ENCODE measurements at places on chromosomes 7 and 10.

DNA sequence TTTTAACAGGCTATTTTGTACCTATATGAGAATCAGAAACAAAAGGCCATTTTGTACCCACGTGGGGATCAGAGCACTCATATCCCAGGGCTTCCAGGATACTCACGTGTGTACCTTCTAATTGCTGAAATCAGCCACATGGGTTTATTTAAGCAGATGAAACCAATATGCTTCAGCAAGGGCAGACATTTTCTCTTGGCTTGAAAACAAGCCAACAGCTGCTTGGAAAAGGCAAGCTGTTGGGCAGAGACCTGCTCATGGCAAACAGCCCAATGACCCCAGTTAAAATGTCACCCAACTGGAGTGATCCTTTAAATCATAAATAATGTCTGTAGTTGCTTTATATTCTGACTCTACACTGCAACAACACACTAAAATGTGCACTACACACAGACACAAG is 26.5 kb upstream of the TOMM7 start:
- H3K36me3 ChIP-seq, result no peaks in the 10 kb centered on the region
- peak; percentile 68 for DNase-seq
- H3K27ac ChIP-seq, result no peak overlapping the region
- H3K4me3 ChIP-seq, result no peak overlapping the region
- peaks cover 8% of the 10 kb centered on the region for H3K4me1 ChIP-seq

DNA sequence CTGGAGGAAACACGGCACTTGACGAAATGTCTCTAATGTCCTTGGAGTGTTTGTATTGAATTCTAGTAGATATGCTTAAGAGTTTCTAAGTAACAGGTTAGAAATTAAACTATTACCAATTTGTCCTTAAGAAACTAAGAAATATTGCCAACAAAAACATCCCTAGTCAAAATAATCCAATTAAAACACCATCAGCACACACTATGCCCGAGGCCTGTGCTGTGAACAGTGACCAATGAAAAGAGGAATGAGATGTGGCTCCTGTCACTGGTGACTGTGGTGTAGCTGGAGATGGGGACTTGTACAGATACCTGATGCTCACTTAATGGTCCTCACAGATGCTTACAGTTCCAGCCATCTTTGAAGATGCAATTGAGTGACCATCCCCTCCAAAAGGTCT is 651.1 kb downstream of the SORCS3 start:
- H3K4me1 ChIP-seq, result no peaks in the 10 kb centered on the region
- no peak for DNase-seq
- no peaks in the 10 kb centered on the region for H3K36me3 ChIP-seq
- H3K27me3 ChIP-seq, result no peaks in the 10 kb centered on the region
- no peak overlapping the region for H3K27ac ChIP-seq
- H3K4me3 ChIP-seq, result no peak overlapping the region

DNA sequence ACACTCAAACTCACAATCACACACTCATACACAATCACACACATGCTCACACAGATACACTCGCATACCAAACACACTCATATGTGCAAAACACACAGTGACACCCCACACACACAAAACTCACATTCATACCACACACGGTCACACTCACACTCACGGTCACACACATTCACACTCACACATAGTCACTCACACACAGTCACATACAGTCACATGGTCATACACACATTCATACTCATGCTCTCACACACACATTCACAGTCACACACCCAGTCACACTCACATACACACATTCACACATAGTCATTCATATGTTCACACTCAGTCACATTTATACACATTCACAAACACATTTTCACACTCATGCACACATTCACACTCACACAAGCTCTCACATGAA is 296.0 kb upstream of the RNF32 start:
- DNase-seq, result no peak
- no peak overlapping the region for H3K4me3 ChIP-seq
- no peak overlapping the region for H3K27ac ChIP-seq
- H3K4me1 ChIP-seq, result no peaks in the 10 kb centered on the region

DNA sequence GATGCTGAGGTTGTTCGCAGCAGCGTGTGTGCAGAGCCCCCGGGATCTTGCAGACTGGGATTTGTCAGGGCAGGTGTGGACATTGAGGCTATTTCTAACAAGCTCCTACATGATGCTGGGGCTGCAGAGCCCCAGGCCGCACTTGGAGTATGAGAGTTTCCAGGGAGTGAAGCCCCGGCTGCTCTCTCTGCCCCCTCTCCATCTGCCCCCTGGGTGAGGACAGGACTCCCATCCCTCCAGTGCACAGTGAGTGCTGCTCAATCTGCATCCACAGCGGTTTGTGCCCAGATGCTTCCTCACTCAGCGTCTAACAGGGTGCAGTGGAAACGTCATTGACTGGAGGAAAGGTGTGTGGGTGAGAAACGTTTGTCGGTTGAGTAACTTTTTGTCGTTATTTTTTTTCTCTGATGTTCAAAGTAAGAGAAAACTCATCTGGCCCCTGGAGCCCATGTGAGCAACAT is 25.3 kb downstream of the IL2RA start:
- H3K27ac ChIP-seq, result no peak overlapping the region
- no peaks in the 10 kb centered on the region for H3K27me3 ChIP-seq
- no peak overlapping the region for H3K4me3 ChIP-seq
- H3K36me3 ChIP-seq, result no peaks in the 10 kb centered on the region
- no peaks in the 10 kb centered on the region for H3K4me1 ChIP-seq

DNA sequence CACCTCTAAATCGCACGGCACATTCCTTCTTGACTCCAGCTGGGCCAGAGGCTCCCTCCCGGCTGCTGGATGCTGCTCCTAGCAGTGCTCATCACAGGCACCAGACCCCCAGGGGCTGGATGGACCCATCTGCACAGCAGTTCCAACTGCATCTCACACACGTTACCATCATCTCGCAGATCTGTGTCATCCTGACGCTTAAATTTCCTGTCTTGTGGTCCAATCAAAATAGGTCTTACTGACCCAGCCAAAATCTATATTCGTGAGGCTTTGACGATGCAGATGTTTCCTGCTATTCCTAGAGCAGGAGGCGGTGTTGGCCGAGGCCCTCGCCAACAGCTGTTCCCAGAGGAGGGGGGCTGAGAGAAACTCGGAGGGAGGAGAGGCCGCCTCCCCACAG is 108.0 kb downstream of the MKI67 start:
- DNase-seq, result peak; percentile 47
- H3K27me3 ChIP-seq, result no peaks in the 10 kb centered on the region
- no peak overlapping the region for H3K4me3 ChIP-seq
- no peaks in the 10 kb centered on the region for H3K36me3 ChIP-seq
- H3K4me1 ChIP-seq, result no peaks in the 10 kb centered on the region
- no peak overlapping the region for H3K27ac ChIP-seq

DNA sequence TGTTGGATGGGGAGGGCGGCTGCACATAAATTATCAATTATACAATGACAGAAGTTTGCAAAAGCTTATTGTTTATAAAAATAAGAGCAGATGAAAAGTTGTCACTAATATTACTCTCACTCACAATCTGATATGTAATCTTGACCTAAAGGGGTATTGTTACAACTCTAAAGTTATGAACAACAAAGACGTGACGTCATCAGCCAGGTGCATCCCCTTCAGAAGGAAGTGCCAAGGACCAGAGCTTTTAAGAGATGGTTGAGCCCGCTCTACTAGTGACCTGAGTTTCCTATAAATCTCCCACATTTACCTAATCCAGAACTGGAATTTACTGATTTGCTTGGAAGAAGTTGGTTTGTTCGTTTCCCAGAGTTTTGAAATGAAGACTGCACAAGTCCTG is 247.7 kb upstream of the MGMT start:
- H3K4me3 ChIP-seq, result no peak overlapping the region
- no peak overlapping the region for H3K27ac ChIP-seq
- H3K36me3 ChIP-seq, result no peaks in the 10 kb centered on the region

DNA sequence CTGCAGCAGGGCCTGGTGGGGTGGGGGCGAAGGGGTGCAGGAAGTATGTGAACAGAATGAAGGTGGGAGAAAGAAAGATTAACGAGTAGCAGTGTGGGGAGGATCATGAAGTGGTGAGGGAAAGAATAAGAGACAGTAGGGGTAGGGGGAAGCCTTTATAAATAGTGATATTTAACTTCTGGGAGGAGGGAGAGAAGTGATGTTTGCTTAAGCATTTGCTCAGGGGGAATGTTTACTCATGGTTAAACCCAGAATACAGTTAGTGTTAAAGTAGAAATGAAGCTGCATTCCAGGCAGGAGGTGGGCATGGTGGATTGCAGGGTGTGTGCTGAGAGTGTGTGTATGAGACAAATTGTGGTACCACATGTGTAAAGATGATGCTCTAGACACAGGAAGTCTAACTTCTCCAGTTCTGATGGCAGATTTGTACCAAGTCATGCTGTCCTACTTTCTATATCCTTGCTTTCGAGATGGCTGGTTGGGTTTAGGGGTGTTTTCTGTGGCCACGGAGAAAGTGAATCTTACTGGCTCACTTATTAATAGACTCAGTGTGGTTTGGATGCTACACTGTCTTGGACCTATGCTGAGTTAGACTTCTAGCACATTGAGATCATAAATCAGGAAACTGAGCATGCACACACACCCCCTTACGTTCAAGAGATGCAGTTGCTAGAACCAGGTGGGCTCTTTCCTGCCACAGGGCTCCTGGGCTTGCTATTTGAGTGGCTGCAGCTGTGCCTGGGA is 10.6 kb upstream of the DNMBP start:
- peaks cover 29% of the 10 kb centered on the region for H3K4me1 ChIP-seq
- no peak overlapping the region for H3K4me3 ChIP-seq
- no peaks in the 10 kb centered on the region for H3K27me3 ChIP-seq
- no peak for DNase-seq

- DNase-seq, result no peak
- no peaks in the 10 kb centered on the region for H3K36me3 ChIP-seq
- no peak overlapping the region for H3K4me3 ChIP-seq
- no peaks in the 10 kb centered on the region for H3K27me3 ChIP-seq
Measured at GRCh38 chr10:4939224-4940072, 23.8 kb upstream of the AKR1C1 start.

DNA sequence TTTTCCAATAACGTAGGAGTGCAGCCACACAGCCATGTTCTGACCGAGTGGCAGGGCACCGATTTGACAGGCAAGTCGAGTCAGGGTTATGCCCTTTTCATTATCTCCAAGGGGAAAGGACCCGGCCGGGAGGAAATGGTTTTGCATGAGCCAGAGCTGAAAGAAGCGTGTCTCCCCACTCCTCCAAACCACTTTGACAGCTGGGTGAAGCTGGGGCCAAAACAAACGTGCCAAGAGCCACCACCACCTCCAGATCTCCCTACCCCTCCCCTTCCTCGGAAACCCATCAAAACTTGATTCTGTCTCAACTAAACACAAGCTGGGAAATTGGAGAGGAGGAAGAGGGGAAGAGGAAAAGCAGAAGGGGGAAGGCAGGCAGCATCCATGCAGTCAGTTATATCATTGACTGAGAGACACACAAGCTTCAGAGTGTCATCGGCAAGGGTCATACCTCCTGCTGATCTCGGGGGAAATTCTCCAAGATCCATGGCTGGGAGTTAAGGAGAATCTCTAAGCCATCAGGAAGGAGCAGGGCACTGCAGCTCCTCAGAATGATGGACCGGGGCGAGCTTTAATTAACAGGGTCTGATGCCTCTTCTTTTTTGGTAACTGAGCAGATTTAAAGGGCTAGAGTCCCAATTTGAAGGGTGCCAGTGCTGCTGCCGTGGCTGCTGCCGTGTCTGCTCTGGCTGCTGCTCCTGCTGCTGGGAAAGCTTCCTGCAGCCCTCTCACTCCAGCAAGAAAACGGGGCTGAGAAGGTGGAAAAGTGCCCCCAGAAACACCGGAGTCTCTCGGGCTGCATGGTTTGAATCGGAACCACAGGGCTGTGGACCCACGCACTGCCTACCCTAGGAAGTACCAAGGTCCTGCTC is 34.7 kb upstream of the CALN1 start:
- no peak overlapping the region for H3K27ac ChIP-seq
- H3K36me3 ChIP-seq, result no peaks in the 10 kb centered on the region
- 0 out of 2 replicates have a peak, but pooled peaks cover 6% of the 10 kb centered on the region for H3K4me1 ChIP-seq
- peak; percentile 19 for DNase-seq
- peaks cover 4% of the 10 kb centered on the region for H3K27me3 ChIP-seq

- H3K27me3 ChIP-seq, result no peaks in the 10 kb centered on the region
- no peak for DNase-seq
- no peaks in the 10 kb centered on the region for H3K36me3 ChIP-seq
- no peak overlapping the region for H3K27ac ChIP-seq
- H3K4me1 ChIP-seq, result peaks cover 5% of the 10 kb centered on the region
Measured at GRCh38 chr10:23094786-23095403, 484 bp upstream of the MSRB2 start.

DNA sequence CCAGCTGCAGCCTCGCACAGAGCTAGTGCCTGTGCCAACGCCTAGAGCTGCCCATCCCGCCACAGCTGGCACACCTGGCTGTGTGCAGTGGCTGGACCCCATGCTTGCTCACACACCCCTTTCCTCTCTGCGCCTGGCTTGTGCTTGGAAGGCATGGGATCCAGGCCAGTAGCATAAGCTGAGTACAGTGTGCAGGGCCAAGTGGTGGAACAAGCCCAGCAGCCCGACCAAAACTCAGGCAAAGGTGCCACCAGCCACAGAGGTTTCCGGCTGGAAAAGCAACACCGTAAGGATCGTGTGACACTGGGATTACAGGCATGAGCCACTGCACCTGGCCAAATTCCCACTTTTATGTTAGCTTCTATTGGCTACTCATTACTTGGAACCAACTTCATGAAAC is 38.4 kb downstream of the SCRN1 start:
- H3K27me3 ChIP-seq, result no peaks in the 10 kb centered on the region
- H3K27ac ChIP-seq, result no peak overlapping the region
- peaks cover 92% of the 10 kb centered on the region for H3K36me3 ChIP-seq
- no peak for DNase-seq
- H3K4me3 ChIP-seq, result no peak overlapping the region
- no peaks in the 10 kb centered on the region for H3K4me1 ChIP-seq

GRCh38 chr7:106155027-106155426 is 42.9 kb upstream of the SYPL1 start:
- H3K27ac ChIP-seq, result no peak overlapping the region
- no peaks in the 10 kb centered on the region for H3K4me1 ChIP-seq
- no peaks in the 10 kb centered on the region for H3K36me3 ChIP-seq
- no peak overlapping the region for H3K4me3 ChIP-seq
- DNase-seq, result no peak

DNA sequence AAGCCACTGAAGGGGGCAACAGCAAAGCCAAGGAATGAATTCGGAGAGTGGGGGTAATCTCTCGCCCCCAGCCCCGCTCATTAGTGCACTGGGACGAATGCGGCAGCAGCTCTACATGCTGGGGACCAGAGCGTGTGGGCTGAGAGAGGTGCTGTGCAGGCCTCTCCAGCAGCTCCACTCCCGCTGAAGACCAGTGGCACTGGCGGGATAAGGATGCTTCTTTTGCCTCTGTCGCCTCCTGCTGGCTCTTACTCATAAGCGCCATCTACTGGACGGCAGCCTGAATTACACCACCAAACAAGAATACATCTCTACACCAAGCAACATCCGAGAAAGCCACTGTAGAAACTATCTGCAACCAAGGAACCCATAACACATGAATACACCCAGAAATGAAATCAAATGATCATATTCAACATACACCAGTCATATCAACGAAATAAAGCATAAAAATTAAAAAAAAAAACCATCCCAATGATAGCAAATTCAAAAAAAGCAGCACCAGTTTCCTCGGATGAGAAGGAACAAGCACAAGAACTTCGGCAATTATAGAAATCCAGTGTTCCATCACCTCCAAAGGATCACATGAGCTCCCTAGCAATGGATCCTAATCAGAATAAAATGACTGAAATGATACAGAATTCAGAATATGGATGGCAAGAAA is 79.0 kb upstream of the TMEM168 start:
- no peak overlapping the region for H3K4me3 ChIP-seq
- peak; percentile 51 for DNase-seq
- no peak overlapping the region for H3K27ac ChIP-seq
- 0 out of 2 replicates have a peak, but pooled peaks cover 4% of the 10 kb centered on the region for H3K36me3 ChIP-seq
- H3K27me3 ChIP-seq, result no peaks in the 10 kb centered on the region
